ENCODE measurements at places on chromosomes 16 and 17.

- DNase-seq, result no peak
These were observed 51.8 kb downstream of the C16orf82 start for GRCh38 chr16:27118526-27118925.

- DNase-seq, result no peak
These were observed 616 bp downstream of the PECAM1 start for GRCh38 chr17:64390044-64390443.

DNA sequence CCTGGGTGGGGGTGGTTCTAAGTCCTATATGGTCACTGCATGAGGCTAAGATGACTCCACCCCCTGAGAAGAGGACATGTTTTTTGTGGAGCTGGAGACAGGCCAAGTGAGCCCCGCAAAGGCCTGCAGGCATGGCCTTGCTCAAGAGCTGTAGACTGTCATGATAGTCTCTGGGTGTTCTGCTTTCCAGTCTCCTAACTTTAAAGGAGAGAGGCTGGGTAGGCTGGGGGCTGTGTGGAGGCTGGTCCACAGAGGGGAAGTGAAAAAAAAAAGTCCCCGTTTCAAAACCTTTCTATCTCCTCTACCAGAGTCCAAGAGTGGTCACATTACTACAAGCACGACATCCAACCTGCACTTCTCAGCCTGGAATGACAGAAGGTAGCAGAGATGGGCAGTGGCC lies 27.1 kb downstream of the CDRT4 start:
- no peak for DNase-seq

DNA sequence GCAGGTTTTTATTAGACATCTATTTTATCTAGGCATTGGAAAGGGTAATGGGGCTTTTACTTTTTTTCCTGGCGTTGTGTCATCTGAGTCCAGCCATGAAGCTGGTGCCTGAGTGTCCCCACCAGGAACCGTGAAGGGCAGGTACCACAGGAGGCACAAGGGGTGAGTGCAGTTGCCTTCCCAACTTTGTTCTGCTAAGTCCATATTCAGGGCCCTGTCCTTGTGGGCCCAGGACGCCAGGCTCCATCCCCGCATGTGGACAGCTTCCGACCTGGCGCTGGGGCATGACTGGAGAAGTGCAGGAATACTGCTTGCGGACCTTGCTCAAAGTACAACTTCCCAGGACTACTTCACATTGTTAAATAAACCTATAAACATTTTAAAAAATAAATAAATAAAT lies 60.6 kb downstream of the KPNA2 start:
- no peak for DNase-seq

DNA sequence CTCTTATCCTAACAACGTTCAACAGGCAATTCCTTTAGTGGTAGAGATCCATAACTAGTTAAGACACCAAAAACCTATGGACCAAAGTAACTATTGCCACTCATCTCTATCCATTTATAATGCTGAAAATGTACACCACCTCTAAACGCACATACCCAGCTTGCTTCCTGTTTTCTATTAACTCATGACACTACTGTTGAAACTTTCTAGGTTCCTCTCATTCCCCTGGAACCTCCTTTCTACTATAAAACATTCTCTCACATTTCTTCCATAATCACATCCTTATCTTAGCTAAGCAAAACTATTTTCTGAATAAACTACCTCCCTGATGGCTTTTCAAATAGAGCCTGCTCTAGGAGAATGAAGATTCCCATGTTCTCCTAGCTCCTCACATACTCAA lies 42.9 kb upstream of the KSR1 start:
- DNase-seq, result no peak

GRCh38 chr17:57211543-57211942 lies 44.8 kb upstream of the MSI2 start:
- DNase-seq, result no peak

- DNase-seq, result no peak
These were observed 42.7 kb downstream of the IST1 start for GRCh38 chr16:71937868-71938510.

- peak; percentile 61 for DNase-seq
These were observed 28.7 kb downstream of the MPG start for GRCh38 chr16:106623-107324.

- DNase-seq, result no peak
These were observed 44.4 kb downstream of the ACTG1 start for GRCh38 chr17:81468111-81468769.

- no peak for DNase-seq
These were observed 1.3 kb downstream of the PEMT start for GRCh38 chr17:17590141-17590751.

GRCh38 chr16:67881621-67882161 lies 3.0 kb upstream of the NRN1L start:
- DNase-seq, result no peak

DNA sequence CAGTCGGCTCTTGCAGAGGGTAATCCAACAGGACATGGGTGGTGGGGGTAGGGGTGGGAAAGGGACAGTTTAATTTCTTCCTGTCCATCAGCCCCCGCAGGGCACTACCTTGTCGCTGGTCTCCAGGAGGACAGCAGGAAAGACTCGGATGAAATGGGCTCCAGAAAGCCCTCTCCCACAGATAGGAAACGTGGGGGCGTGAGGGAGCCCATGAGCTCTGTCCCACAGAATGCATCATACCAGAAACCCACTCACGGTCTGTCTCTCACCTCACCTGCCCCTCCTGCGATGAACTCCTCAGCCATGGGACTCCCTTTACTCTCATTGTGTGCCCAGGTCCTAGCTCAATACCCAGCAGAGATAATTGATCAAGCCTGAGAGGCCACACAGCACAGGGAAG lies 240.1 kb downstream of the GSG1L start:
- DNase-seq, result no peak

DNA sequence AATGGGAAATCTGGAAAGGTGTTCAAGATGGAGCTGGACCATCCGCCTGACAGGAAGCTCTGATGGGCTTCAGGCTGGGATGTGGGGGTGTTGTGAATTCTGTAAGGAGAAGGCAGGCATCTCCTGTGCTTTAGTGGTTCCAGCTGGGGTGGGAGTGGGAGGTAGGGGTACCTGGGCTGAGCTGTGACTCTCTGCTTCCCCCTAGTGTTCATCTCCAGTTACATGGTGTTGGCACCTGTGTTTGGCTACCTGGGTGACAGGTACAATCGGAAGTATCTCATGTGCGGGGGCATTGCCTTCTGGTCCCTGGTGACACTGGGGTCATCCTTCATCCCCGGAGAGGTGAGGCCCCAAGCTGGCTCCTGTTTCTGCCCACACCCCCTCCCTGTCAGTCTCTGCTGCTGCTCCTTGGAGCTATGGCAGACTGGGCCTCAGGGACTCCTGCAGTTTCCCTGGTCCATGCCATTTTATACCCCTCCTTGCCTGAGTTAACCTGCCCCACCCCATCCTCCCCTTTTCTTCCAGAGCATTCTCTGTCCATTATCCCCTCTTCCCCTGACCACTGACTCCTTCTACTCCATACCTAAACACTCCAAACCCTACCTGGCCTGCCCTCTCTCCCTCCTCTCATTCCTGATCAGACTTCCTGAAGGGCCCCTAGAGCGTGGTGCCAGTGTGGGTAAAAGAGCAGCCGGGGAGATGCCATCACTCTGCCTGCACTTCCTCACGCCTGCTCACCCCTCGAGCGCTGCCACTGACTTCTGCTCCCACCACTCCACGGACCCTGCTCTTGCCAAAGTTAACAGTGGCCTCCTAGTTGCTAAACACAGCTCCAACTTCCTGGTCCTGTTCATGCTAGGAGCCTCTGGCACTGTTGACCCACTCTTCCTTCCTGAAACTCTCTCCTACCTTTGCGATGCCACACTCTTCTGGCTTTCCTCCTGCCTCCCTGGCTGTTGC lies 3.4 kb downstream of the SPNS1 start:
- no peak for DNase-seq

DNA sequence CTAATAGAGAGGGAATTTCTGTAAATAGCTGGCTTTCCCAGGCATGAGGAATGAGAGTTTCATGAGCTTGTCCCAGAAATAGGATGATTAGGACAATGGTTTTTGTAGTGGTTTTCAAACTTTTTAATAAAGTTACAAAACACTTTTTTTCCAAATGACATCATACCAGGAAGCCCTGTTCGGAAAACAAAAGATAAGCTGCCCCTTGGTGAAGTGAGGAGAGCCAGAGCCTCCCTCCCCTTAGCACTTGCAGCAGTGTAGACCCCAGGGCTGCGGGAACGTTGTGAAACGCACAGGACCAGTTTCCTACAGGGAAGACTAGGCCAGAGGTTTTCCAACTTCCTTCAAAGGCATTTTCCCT lies 7.6 kb downstream of the FBRS start:
- no peak for DNase-seq

DNA sequence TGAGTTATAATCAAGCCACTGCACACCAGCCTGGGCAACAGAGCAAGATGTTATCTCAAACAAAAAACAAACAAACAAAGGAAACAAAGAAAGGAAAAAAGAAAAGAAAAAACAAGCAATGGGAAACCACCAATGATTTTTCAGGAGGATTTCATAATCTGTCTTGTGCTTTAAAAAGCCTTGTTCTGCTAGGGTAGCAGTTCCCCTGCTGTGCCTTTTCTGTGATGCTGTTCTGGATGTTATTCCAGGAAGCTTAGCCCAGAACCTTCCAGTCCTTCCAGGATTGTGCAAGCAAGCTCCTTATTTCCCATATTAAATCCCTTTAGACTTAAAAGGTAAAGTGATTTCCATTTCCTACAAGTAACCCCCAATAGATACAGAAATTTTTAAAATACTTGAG lies 171.1 kb downstream of the ABCC12 start:
- no peak for DNase-seq

DNA sequence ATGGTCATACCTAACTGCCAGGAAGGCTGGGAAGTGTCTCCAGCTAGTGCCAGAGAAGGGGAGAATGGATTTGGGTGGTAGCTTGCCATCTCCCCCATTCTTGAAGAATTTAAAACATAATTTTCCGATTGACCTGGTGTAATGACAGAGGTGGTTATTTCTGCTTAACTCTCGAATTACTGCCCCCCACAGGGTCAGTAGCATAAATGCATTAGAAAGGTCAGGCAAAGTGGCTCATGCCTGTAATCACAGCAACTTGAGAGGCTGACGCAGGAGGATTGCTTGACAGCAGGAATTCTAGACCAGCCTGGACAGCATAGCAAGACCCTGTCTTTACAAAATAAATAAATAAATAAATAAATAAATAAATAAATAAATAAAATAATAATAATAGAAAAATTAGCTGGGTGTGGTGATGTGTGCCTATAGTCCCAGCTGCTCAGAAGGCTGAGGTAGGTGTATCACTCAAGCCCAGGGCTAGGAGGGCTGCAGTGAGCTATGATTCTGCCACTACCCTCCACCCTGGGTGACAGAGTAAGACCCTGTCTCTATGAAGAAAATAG lies 27.5 kb downstream of the TMC7 start:
- DNase-seq, result no peak

GRCh38 chr17:55606488-55606815 lies 95.2 kb upstream of the SMIM36 start:
- no peak for DNase-seq

GRCh38 chr16:11430601-11431317 lies 85.5 kb downstream of the RMI2 start:
- DNase-seq, result no peak

DNA sequence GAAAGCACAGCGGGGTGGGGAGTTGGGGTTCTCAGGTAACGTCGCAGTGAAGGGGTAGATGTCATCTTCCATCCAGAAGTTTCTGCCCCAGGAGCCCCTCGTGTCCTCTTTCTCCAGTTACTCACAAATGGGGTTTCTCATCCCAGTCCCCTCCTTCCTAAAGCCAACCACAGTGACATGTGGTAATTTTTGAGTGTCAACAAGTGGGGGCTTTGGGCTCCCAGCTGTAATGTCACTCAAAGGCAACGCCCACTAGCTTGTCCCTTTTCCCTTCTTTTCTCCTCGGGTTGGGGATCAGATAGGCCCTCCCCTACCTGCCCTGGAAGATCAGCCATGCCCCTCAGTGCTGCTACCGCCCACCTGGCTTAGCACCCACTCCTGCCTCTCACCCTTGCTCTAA lies 14.4 kb downstream of the IRX5 start:
- DNase-seq, result no peak

DNA sequence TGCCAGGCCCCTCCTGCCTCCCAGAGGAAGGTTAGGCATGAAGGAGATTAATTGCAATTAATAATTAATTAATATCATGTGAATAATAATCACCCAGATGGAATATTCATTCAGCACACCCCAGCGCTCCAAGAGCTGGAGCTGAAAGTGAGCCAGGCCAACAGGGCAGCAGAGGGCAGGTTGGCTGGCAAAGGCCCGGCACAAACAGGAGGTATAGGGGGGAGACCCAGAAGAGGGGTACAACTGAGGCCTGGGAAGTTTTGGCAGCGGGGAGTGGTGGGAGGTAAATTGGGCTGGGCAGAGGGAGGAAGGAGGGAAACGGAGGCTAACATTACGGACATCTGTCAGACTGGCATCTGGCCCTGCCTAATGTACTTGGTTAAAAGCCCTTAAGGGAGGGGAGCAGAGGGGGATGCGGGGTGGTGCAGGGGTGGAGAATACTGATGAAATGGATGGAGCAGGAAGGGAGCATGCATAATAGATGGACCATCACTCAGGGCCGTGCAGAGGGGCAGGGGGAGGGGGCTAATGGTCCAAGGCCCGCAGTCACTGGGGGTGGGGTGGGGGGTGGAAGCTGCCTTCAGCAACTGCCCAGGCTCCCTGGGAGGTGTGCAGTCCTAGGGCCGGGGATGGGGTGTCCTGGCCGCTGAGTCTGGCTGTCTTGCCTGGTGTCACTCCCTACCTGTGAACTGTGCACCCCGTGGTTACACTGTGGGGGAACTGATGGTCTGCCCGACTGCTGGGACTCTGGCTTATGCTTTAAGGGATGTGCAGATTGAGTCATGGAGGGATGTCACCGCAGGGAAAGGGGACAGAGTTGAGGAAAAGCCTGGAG lies 1.9 kb downstream of the ADAM11 start:
- no peak for DNase-seq

DNA sequence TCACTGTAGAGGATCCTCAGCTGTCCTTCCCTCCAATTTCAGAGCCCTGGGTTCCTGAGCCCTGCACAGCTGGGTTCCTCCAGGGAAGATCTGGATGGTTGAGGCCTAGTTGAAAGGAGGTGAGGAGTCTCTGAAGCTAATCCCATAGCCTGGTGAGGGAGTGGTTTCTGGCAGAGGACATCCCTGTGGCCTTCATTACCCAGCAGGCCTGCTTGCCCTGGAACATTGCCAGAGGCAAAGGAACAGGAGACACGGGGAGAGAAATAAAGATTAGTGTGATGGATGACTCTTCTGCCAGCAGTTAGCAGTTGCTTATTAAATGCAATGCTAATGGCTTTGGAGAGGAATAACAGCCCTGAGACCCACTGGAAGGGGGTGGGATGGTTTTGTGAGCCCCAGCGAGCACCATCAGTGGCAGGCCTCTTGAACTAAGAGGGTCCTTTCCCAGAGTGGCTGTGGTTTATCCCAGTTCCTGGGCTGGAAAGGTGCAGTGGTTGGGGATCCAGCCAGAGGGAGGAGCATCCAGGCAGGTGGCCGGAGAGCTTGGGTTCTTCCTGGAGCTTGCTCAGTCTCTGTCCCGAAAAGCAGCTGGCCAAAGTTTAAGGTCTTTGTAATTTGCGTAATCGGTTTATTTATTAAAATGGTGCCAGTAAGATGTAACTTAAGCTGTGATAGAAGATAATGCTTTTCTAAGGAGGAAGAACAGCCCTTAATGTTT lies 209.7 kb downstream of the CCDC182 start:
- no peak for DNase-seq

Data from CD4-positive, alpha-beta T cell treated with Interleukin-15 for 1 hour (primary cell).